ENCODE measurements at places on chromosomes 3 and 15.

- no peak for DNase-seq
Observed at GRCh38 chr3:190747571-190747970, 114.9 kb downstream of the GMNC start.

- DNase-seq: peak; percentile 1
Observed at GRCh38 chr3:2578560-2578959, 479.9 kb downstream of the CNTN4 start.

GRCh38 chr3:111668888-111669488 lies 73.8 kb upstream of the ZBED2 start:
- DNase-seq: peak; percentile 19

DNA sequence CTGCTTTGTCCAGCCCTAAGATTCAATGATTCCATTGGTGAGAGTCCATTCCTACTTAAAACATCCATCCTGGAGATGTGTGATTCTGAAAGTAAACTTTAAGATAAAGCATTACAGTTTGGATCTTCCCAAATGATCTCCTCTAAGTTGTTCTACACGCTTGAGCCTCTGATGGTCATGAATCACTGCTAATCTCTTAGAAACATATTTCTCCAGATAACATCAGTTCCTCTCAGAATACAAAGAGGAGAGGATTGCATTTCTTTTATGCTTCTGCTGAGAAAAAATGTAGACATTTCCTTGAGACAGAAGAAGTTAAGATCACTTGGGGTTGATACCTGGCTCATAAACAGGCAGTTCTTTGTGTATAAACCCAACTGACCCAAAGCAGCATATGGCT lies 281.2 kb upstream of the DPH6 start:
- no peak for DNase-seq

DNA sequence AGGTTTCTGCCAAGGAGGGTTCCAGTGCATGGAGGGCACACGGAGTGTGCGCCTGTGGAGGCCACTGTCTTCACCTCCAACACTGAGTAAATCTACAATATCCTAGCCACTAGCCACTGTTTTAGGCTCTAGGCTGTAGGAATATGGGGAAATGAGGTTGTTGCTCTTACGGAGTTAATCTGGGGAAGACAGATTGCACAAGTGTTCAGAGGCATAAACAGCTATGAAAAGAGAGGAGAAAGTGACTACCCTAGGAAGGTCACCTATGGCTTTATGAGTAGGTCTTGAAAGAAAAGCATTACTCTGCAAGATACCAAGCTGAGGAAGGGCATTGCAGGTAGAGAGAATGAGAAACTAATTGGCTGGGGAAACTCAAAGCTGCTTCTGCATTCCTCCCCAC lies 85.7 kb downstream of the CYP19A1 start:
- no peak for DNase-seq

GRCh38 chr15:42932833-42933515 lies 12.4 kb upstream of the TTBK2 start:
- no peak for DNase-seq

DNA sequence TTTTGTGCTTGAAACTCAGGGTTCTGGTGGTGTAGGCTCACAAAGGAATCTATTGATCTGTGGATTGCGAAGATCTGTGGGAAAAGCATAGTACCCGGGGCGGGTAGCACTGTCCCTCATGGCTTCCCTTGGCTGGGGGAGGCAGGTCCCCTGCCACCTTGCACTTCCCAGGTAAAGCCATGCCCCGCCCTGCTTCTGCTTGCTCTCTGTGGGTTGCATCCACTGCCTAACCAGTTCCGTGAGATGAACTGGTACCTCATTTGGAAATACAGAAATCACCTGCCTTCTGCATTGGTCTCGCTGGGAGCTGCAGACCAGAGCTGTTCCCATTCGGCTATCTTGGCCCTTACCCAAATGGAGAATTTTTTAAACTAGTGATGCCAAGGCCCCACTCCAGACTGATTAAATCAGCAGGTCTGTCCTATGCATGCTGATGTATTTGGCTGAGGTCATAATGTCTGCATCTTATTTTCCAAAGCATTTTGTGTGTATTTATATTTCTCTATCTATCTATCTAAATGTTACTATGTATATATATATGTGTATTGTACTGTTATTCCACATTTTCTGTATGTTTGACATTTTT lies 65.5 kb upstream of the SLC7A14 start:
- no peak for DNase-seq

- no peak for DNase-seq
Observed at GRCh38 chr15:65804252-65804931, 12.3 kb upstream of the DENND4A start.

- DNase-seq: no peak
Observed at GRCh38 chr3:69445498-69445897, 59.6 kb upstream of the FRMD4B start.

- DNase-seq: no peak
Observed at GRCh38 chr3:9196020-9196419, 53.4 kb downstream of the SRGAP3 start.

DNA sequence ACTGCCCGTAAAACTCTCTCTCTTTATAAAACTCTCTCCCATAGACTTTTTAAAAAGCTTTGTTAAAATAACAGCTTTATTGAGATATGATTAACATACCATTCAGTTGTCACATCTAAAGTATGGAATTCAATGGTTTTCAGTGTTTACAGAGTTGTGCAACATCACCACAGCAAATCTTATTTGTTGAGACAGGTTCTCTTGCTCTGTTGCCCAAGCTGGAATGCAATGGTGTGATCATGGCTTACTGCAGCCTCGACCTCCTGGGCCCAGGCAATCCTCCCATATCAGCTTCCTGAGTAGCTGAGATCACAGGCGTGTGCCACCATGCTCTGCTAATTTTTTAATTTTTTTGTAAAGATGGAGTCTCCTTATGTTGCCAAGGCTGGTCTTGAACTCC lies 35.9 kb upstream of the TRAK1 start:
- DNase-seq: no peak

- no peak for DNase-seq
Observed at GRCh38 chr3:99962703-99963102, 145.0 kb downstream of the CMSS1 start.

DNA sequence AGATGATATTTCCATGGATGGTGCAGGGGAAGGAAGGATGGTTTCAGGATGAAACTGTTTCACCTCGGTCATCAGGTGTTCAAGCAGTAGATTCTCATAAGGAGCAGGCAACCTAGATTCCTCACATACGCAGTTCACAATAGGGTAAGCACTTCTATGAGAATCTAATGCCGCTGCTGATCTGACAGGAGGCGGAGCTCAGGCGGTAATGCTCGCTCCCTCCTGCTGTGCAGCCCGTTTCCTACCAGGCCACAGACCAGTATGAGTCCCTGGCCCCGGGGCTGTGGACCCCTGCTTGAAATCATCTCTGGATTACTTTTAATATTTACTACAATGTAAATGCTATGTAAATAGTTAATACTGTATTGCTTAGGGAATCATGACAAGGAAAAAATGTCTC lies 241.8 kb downstream of the ROBO2 start:
- no peak for DNase-seq

- DNase-seq: no peak
Observed at GRCh38 chr3:152030320-152030719, 156.9 kb downstream of the SUCNR1 start.

DNA sequence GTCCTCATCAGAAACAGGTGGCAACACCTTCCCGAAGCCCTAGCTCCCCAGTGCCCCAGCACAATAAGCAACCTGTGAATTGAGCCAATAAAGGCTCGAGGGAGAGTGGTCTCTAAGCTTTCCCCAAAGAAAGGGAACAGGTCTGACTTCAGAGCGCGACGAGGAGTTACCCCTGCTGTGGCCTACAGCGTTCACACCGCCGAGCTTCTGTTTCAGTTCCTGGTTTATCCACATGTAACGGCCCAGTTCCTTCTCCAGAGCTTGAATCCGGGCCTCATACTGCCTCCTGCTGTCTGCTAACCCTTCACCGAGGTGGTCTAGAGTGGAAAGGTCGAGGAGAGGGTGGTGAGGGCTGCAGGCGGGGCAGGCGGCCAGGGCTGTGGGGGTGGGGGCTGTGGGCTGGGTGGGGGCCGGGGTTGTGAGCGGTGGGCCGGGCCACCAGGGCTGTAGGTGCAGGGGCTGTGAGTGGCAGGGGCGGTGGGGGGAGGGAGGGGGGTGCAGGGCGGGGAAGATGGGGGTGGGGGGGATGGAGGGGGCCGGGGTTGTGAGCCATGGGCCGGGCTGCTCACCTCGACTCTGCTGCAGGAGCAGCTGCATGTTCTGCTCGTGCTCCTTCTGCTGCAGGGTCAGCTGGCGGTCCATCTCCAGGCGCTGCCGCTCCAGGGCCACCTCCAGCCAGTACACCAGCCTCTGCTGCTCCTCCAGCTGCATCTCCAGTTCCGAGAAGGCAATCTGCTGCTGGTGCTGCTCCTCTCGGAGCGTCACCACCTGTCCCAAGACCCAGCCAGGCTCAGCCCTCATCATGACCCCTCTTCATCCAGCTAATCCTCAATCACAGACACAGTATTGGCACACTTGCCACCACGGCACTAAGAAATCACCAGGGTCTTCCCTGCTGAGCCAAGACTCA lies 26.2 kb downstream of the KIF7 start:
- DNase-seq: no peak

- no peak for DNase-seq
Observed at GRCh38 chr15:48794697-48795134, 16.2 kb downstream of the CEP152 start.

- DNase-seq: no peak
Observed at GRCh38 chr3:10521772-10522441, 16.5 kb upstream of the ATP2B2 start.

- peak; percentile 0 for DNase-seq
Observed at GRCh38 chr3:65785065-65785645, 253.6 kb downstream of the MAGI1 start.

- no peak for DNase-seq
Observed at GRCh38 chr15:71325481-71325880, 210.2 kb downstream of the THSD4 start.

DNA sequence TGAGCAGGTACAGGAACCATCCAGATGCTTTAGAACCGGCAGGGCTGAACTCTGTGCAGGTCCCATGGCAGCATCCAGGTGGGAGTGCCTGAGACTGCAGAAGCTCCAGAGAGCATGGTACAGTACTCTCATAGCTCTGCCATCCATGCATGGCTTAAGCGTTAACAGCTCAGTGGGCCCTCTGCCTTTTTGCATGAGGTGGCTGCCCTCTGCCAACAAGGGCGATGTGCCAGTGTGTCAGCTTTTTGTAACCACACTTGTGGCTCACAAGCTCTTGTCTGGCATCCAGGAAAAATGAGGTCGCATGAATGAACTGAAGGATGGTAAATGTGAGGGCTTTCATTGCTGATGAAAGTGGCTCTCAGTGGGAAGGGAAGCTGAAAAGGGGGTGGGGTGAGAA lies 950.1 kb downstream of the DIPK2A start:
- DNase-seq: no peak

DNA sequence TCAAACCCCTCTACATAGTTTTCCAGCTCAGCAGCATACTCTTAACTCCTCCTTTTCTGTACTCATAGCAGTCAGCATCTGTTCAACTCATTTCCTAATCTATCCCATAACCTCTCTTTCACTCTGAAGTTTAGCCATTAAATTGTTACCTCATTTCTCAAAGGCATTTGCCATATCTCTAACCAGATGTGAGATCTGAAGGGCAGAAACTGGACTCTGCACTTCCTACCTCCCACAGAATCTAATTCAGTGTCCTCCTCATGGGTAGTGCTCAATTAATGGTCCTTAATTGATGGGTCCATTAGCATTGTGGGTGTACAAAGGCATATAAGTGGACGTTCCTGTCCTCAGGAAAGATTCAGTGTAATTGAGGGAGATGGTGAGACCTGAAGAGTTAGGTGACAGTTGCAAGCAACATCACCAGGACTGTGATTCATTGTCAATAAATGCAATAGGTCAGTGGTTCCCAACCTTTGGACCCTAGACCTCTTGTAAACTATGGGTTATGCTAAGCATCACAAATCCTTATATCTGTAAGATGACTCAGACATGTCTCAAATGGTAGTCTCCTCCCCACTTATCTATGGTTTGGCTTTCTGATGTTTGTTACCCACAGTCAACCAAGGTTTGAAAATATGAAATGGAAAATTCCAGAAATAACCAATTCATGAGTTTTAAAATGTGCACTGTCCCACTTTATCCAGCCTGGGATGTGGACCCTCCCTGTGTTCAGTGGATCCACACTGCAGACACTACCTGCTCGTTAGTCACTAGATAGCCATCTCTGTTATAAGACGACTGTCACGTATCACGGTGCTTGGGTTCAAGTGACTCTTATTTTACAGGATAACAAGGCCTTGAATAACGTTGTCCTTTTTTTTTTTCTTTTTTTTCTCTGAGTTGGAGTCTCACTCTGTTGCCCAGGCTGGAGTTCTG lies 25.0 kb upstream of the UACA start:
- no peak for DNase-seq

DNA sequence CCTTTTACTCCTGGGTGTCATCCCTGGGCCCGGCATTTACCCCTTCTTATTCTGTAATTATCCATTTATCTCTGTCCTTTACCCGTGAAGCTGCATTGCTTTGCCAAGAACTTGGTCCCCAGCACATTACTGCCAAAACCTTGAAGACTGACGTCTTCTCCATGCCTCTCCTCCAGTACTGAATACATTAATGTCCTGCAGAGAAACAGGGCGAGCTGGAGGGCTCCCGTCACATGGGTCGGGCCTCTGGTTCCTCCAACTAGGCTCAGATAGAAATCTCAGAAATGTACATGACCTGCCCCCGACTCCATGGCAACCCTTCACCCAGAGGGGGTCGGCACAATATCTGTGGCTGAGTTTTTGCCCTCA lies 445 bp downstream of the EFCAB12 start:
- no peak for DNase-seq

DNA sequence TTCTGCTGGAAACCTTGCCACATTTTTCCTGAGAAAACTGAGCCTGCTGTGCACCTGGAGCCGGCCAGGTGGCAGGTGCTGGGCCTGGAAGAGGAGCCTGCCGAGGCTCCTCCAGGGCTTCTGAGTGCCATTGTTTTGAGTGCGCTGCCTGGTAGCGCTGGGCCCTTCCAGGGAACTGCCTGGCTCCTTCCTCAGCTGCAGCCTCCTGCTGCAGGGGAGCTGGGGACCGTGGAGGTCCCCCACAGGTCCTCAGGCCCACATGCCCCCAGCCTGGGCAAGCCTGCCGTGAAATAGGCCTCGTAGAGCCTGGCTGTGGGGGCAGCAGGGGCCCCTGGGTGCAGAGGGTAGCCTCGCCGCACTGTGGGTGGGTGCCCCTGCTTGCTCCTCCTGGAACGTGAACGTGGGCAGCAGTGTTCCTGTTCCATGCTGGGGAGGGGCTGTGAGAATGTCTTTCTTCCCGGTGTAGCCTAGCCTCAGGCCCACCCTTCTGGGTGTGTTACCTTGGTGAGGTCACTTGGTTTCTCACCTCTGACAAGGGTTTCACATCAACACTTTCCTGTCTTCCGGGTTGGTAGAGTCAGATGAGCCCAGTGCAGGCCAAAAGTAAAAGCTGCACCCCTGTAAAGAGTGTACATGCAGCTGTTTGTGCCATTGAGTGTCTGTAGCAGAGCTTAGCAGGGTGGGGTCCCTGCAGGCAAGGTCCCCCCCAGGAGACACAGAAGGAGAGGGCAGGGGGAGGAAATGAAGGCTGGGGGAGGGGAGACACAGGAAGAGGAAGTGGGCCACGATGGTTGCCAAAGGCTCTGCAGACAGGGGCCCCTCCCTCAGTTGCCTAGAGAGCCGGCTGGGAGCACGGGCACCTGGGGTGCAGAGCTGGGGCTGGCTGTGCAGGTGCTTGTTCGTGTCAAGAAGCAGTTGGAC lies 34.5 kb downstream of the KLF13 start:
- no peak for DNase-seq

All from NCI-H1930 (cell line).